Colonic mucosa (tissue), 4 donors: ENCODE measurements at places on chromosomes 5 and 9. TPM values are rescaled to one million over a fixed set of nuclear protein-coding genes. Genes with fewer than 3 reads are reported as not detected.

- DNase-seq = no peak
Observed at GRCh38 chr9:70407081-70407503, 7.4 kb downstream of the KLF9 start.

DNA sequence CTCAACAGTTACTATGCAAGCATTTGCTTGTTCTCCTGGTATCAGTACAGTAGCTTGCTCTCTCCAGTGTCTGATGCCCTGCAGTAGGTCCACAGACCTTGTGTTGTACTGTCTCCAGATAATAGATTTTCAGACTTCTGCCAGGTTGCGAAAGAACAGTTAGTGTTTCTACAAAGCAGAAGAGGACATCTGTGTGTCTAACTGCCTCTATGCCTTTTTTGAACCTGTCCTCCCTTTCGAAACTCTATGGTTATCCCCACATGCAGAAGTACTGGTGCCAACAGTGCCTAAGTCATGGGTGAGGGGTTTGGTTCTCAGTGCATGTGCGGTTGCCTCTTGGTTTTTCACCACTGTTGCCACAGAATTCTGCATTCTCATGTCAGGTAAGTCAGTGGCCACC, 45.9 kb downstream of the KCNN2 start:
- DNase-seq = no peak

DNA sequence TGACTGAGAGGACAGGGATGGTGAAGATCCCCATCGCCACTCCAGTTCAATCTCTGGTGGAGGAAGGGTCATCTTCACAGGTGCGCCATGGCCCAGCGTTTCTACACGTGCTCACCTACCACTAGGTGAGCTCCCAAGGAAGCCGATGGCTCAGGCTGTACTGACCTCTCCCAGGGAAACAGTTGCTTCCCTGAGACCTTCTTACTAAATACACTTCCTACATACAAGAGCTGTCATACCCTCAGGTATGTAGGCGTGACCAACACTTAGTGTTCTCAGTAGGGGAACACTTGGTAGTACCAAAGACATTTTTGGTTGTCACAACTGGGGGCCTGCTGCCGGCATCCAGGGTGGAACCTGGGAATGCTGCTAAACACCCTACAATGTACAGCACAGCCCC, 75.2 kb downstream of the TENT4A start:
- no peak for DNase-seq

GRCh38 chr5:40985501-40985900, 76.2 kb downstream of the C7 start:
- DNase-seq = no peak

DNA sequence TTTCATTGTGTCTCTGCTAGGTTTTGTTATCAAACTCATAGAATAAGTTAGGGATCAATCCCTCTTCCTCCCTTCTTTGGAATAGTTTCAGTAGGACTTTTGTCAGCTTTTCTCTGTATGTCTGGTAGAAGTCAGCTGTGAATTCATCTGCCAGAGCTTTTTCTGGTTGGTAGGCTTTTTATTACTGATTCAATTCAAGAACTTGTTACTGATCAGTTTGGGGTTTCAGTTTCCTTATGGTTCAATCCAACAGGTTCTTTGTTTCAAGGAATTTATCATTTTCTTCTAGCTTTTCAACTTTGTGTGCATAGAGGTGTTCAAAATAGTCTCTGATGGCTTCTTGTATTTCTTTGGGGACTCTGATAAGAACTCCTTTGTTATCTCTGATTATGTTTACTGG, 221.7 kb downstream of the FGF10 start:
- no peak for DNase-seq

- no peak for DNase-seq
Observed at GRCh38 chr9:79377339-79377855, 194.4 kb upstream of the TLE4 start.

- no peak for DNase-seq
Observed at GRCh38 chr9:76200745-76201144, 193.5 kb downstream of the RFK start.

GRCh38 chr5:59826996-59827395, 66.5 kb downstream of the PDE4D start:
- DNase-seq = no peak

- no peak for DNase-seq
Observed at GRCh38 chr5:116953251-116953930, 378.8 kb upstream of the SEMA6A start.

GRCh38 chr5:59618644-59619043, 274.9 kb downstream of the PDE4D start:
- DNase-seq = no peak

Gene FBP2
- total RNA-seq = not detected

- DNase-seq = no peak
Observed at GRCh38 chr5:179759581-179760551, 27.2 kb downstream of the MAML1 start.

DNA sequence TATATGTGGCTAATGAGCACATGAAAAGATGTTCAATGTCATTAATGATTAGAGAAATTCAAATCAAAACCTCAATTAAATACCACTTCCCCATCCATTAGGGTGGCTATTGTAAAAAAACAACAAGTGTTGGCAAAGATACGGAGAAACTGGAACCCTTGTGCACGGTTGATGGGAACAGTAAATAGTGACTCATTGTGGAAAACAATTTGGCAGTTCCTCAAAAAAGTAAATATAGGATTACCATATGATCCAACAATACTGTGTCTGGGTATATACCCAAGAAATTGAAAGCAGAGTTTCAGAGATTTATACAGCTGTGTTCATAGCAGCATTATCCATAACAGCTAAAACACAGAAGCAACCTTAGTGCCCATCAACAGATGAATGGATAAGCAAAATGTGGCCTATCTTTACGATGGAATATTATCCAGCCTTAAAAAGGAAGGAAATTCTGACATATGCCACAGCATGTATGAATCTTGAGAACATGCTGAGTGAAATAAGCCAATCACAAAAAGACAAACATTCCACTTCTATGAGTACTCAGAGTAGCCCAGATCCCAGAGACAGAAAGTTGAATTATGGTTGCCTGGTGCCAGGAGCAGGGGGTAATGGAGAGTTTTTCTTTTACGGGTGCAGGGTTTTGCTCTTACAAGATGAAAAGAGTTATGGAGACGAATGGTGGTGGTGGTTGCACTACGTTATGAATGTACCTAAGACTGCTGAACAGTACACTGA, 41.4 kb upstream of the LRRC14B start:
- no peak for DNase-seq

Gene ABHD17B
- 33.6 TPM for total RNA-seq

Gene BTNL9
- total RNA-seq = 2.8 TPM

Gene TRIM23
- 5.8 TPM for total RNA-seq

Gene OR1Q1
- not detected for total RNA-seq

Gene C9orf50
- not detected for total RNA-seq

- DNase-seq = peak; percentile 74
Observed at GRCh38 chr5:151213803-151214613, 9.9 kb downstream of the CCDC69 start.

GRCh38 chr5:55702598-55703345, 9.4 kb downstream of the SLC38A9 start:
- no peak for DNase-seq

- no peak for DNase-seq
Observed at GRCh38 chr5:53406630-53407316, 73.7 kb upstream of the FST start.

DNA sequence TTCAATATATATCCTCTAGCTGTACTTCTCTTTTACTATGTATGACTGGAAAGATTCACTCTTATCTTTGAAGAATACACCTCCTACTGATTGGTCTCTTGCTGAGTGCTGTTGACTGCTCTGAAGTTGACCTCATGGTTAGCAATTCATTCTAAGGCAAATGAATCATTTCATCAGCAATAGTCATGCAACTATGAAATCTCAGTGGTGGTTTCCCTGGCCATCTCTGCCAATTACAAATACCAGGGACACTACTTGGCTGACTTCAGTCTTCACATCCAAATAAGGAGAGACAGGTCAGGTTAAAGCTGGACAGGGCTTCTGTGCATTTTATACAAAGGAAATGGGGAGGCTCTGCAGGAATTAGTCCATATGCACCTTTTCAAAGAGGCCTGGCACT, 333.5 kb upstream of the ACTBL2 start:
- DNase-seq = no peak

- no peak for DNase-seq
Observed at GRCh38 chr5:146718609-146719008, 159.9 kb downstream of the PPP2R2B start.

Gene LRRC19
- 48.9 TPM for total RNA-seq

- DNase-seq = no peak
Observed at GRCh38 chr9:125854553-125855275, 107.5 kb downstream of the PBX3 start.

DNA sequence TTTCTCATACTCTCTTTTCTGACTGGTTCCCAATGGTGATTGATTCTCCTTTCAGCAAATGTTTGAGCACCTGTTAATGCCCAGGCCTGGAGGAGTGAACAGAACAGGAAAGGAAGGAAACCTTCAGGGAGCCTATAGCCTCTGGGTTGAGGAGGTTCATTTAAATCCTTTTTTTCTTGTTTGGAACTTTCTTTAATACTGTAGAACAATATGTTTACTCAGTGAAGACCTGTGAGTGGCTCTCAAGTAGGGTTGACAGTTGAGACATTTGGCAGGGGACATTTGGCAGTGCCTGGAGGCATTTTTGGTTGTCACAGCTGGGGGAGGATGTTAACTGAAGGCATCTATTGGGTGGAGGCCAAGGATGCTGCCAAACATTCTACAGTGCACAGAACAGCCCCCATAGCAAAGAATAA, 6.1 kb upstream of the FAM120AOS start:
- no peak for DNase-seq

DNA sequence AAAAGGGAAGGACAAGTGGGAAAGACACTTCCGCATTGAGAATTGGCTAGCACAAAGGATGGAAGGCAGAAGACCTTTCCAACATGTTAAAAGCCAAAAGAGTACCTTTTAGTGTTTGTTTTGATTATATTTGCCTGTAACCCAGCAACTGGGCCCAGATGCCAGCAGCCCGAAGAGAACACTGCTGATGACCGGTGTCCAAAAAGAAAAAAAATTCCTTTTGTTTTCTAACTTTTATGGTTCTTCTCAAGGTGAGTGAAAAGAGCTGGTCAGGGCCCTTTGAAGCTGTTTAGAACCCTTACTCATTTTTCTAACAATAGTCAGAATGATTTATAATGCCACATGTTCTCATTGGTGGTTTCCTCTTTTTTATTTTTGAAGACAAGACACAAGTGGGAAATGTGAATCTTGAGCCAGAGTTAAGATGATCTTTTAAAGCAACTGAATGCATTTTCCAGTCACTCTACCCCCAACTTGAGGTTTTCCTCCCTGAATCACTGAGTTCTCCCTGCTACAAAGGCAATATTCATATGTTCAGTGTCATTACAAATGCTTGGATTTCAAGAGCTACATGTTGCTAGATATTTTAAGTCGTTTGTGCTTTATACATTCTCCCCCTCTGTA, 32.3 kb upstream of the ZNF462 start:
- DNase-seq = no peak

- DNase-seq = no peak
Observed at GRCh38 chr5:158275511-158275910, 416.6 kb upstream of the CLINT1 start.
